SJCRH30 (cell line): ENCODE measurements at places on chromosomes 4 and X. TPM values are rescaled to one million over a fixed set of nuclear protein-coding genes. Genes with fewer than 3 reads are reported as not detected.

DNA sequence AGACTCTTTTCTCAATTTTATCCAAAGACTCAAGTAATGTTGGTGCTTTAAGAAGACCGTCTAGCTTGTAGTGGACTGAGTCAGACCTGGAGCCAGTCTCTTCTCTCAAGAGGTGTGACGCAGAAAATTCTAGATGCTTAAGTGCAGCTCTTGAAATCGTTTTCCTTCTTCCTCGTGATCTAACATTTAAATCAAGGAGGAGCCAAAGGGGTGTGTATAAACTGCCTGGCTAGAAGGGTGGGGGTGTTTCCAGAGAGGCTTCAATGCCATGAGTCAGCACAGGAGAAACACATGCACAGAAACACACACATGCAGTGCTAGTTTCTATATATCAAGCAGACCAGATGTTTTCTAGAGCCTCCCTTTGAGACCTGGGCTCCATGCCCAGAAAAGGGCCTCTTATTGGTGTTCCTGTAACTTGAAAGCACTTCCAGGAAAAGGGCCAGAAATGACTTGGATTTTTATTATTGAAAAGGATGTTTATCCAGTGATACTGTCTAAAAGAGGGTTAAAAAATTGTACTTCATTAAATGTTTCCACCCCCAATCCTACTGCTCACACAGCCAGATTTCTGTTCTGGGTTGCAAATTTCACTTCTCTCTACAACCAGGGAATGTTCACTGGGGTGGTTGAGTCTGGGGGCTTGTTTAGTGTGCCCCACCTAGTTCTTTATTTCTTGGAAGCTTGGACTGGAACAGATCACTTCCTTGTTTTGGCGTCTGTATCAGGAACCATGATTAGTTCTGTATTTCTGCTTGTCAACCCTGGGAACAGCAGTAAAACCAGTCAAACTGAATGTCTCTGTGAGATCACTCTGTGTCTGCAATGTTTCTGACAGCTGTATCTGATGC lies at the start of gene CLIC2:
CLIC2 (minus strand) TSS at position 129 of the 851 bp plus-strand sequence. CDS start 187 bp downstream, outside the sequence.
- DNase-seq, result peak; percentile 0
- H3K4me3 ChIP-seq, result no peak within 1 kb of the TSS
- H3K36me3 ChIP-seq, result no peaks in the 10 kb centered on the region
- H3K4me1 ChIP-seq, result no peaks in the 10 kb centered on the region

The RAP2C gene
- total RNA-seq, result 17.8 and 19.9 TPM in 2 replicates

DNA sequence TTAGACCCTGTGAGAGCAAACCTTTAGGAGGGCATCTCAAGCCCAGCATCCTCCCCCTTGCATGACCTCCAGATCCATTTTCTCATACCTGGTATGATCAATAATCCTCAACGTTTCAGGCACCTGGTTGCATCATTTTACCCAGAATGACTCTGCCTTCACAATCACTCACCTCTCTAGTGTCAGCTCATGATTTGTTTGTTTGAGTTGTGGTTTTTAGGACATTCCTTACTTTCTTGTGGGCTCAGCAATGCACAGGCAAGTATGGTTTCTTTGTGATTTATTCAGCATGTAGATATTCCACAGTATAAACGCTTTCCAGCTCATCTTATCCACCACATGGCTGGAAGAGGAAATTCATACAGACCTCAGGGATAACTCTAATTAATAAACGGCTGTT lies 93.6 kb upstream of the CPEB2 start:
- no peak for DNase-seq
- no peak overlapping the region for H3K4me3 ChIP-seq

The RBM47 gene
- total RNA-seq, result not detected in 2 replicates

DNA sequence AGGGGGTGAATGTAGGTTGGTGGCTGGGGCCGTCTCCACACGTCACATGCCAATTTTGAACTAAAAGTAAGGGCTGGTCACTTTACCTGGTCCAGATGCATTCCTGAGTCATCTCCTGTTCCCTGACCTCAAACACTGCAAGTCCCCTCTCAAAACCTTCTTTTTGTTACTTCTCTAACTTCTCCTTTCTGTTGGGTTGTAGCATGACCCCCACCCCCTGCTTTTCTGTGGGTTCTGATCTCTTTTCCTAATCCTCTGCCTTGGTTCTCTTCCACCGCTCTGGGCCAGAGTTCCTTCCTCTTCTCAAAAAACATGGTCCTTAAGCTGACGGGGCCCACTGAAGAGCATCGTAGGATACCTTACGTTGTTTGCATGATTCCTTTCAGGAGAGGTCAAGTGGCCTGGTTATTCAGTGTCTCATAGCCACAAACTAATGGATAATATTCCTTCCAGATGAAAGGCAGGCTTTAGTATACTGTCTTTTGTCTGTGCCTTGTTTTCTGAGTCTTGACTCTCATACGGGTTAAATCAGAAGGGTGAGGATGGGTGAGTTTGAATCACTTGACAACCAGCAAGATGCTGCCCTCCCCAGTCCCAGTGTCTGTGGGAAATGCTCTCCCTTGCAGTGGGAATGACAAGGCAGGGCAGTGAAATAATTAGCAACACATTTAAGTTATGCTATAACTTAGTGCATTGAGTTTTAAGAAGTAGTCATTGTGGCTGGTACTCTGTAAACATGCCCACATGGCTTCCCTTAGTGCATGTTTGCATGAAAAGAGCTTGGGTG lies 15.1 kb downstream of the SMS start:
- no peak overlapping the region for H3K27ac ChIP-seq
- H3K4me3 ChIP-seq, result no peak overlapping the region
- no peaks in the 10 kb centered on the region for H3K27me3 ChIP-seq
- DNase-seq, result no peak
- H3K4me1 ChIP-seq, result peaks cover 19% of the 10 kb centered on the region

- H3K36me3 ChIP-seq, result no peaks in the 10 kb centered on the region
- H3K27me3 ChIP-seq, result peaks cover 18% of the 10 kb centered on the region; the same call in 1 of the 2 replicates
- no peak overlapping the region for H3K27ac ChIP-seq
- peak; percentile 68 for DNase-seq
These were observed 154.5 kb upstream of the SLC4A4 start for GRCh38 chr4:71184195-71184781.

The AVPR2 gene
- total RNA-seq, result not detected in 2 replicates

GRCh38 chr4:162011089-162011488 lies 152.7 kb downstream of the FSTL5 start:
- H3K4me1 ChIP-seq, result no peaks in the 10 kb centered on the region
- no peak for DNase-seq
- H3K27ac ChIP-seq, result no peak overlapping the region
- H3K4me3 ChIP-seq, result no peak overlapping the region

GRCh38 chr4:2846172-2846571 lies 2.5 kb downstream of the ADD1 start:
- H3K4me1 ChIP-seq, result peaks cover 4% of the 10 kb centered on the region; the same call in 1 of the 2 replicates
- H3K36me3 ChIP-seq, result peaks cover 3% of the 10 kb centered on the region; the same call in 1 of the 2 replicates
- H3K4me3 ChIP-seq, result no peak overlapping the region
- DNase-seq, result no peak

The PDE5A gene
- total RNA-seq, result 2.9 and 4.3 TPM in 2 replicates

- no peak for DNase-seq
- H3K4me3 ChIP-seq, result no peak overlapping the region
- H3K27me3 ChIP-seq, result no peaks in the 10 kb centered on the region
- no peak overlapping the region for H3K27ac ChIP-seq
- no peaks in the 10 kb centered on the region; the same call in 1 of the 2 replicates for H3K4me1 ChIP-seq
- no peaks in the 10 kb centered on the region for H3K36me3 ChIP-seq
These were observed 164.2 kb upstream of the SPRY1 start for GRCh38 chr4:123232439-123232838.

GRCh38 chr4:68342134-68342533 lies 7.8 kb downstream of the YTHDC1 start:
- no peaks in the 10 kb centered on the region for H3K27me3 ChIP-seq
- no peak overlapping the region for H3K4me3 ChIP-seq
- H3K4me1 ChIP-seq, result 0 out of 2 replicates have a peak, but pooled peaks cover 3% of the 10 kb centered on the region

GRCh38 chrX:30781711-30782444 lies 107.2 kb downstream of the TAB3 start:
- no peaks in the 10 kb centered on the region for H3K36me3 ChIP-seq
- no peak overlapping the region for H3K27ac ChIP-seq
- H3K27me3 ChIP-seq, result no peaks in the 10 kb centered on the region

- no peaks in the 10 kb centered on the region for H3K36me3 ChIP-seq
- no peak for DNase-seq
- no peak overlapping the region for H3K27ac ChIP-seq
- peaks cover 6% of the 10 kb centered on the region; the same call in 1 of the 2 replicates for H3K4me1 ChIP-seq
- no peak overlapping the region for H3K4me3 ChIP-seq
- no peaks in the 10 kb centered on the region for H3K27me3 ChIP-seq
These were observed 15.3 kb downstream of the PDK3 start for GRCh38 chrX:24480400-24480865.

GRCh38 chr4:23966725-23967124 lies 76.9 kb upstream of the PPARGC1A start:
- H3K27me3 ChIP-seq, result no peaks in the 10 kb centered on the region
- H3K4me1 ChIP-seq, result no peaks in the 10 kb centered on the region
- H3K4me3 ChIP-seq, result no peak overlapping the region
- DNase-seq, result peak; percentile 18

- peaks cover 12% of the 10 kb centered on the region for H3K36me3 ChIP-seq
- no peaks in the 10 kb centered on the region for H3K27me3 ChIP-seq
- H3K4me1 ChIP-seq, result no peaks in the 10 kb centered on the region
- H3K27ac ChIP-seq, result no peak overlapping the region
- H3K4me3 ChIP-seq, result no peak overlapping the region
These were observed 30.1 kb upstream of the ANAPC4 start for GRCh38 chr4:25346913-25347312.

DNA sequence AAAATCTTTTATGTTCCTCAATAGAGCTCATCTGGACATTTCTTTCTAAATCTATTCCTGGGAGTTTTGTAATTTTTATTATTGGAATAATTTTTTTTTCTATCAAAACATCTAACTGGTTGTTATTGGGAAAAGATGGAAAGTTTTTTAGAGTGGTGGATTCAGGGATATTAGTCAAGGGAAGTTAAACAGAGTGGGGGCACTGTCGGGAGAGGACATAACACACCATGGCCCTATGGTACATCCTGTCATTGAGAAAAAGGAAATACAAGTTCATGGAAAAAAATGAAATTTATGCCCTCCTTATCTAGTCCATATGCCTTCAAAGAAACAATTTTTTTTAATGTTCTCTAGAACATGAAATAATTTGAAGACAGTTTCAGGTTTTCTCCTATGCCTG lies 96.3 kb upstream of the TSPAN5 start:
- no peak overlapping the region for H3K27ac ChIP-seq
- no peak overlapping the region for H3K4me3 ChIP-seq
- no peak for DNase-seq
- no peaks in the 10 kb centered on the region for H3K4me1 ChIP-seq
- H3K36me3 ChIP-seq, result no peaks in the 10 kb centered on the region
- no peaks in the 10 kb centered on the region for H3K27me3 ChIP-seq

- H3K27me3 ChIP-seq, result no peaks in the 10 kb centered on the region
- no peaks in the 10 kb centered on the region for H3K4me1 ChIP-seq
- no peak for DNase-seq
- H3K27ac ChIP-seq, result no peak overlapping the region
- H3K36me3 ChIP-seq, result no peaks in the 10 kb centered on the region
These were observed 876 bp downstream of the KLHL2 start for GRCh38 chr4:165208221-165208652.

The KIT gene
- 0.12 and 0.18 TPM in 2 replicates for total RNA-seq

- no peak overlapping the region for H3K27ac ChIP-seq
- H3K27me3 ChIP-seq, result no peaks in the 10 kb centered on the region
- no peak for DNase-seq
- H3K36me3 ChIP-seq, result no peaks in the 10 kb centered on the region
These were observed 65.5 kb upstream of the LAS1L start for GRCh38 chrX:65600106-65600505.

DNA sequence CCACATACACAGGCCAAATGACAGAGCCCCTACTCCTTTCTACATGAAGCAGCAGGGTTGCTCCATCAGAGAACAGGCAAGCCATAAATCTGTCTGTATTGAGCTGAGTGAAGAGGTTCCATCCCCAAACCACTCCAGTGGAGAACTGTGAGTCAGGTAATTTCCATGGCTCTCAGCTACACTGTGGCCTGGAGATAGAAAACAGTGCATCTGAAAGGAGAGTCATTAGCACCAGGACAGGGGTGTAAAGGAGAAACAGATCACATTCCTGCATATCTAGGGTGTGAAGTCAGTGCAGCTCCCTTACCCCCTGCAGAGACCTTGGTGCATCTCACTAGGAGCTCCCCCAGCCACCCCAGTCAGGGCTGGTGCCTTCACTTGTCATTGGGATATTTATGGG lies 314.7 kb downstream of the CHIC1 start:
- no peak overlapping the region for H3K27ac ChIP-seq
- H3K4me1 ChIP-seq, result no peaks in the 10 kb centered on the region
- H3K36me3 ChIP-seq, result no peaks in the 10 kb centered on the region
- no peaks in the 10 kb centered on the region for H3K27me3 ChIP-seq
- H3K4me3 ChIP-seq, result no peak overlapping the region

DNA sequence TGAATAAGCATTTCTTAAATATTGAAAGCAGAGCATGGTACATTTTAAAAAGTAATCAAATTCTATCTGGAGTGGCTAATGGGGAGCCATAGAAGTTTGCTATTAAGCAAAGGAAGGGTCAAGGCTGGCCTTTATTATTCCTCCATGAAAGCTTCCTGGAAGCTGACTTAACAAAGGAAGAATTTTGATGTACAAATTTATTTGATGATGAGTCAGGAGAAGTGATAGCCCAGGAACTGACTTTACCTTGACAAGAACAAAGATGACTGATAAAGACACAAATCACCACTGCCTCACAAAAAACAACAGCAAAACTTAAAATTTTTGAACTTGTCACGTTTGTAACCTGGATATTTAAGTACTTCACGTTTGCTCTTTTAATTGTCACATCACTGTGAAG lies 872.1 kb downstream of the PCDH7 start:
- H3K27ac ChIP-seq, result no peak overlapping the region
- H3K27me3 ChIP-seq, result no peaks in the 10 kb centered on the region
- DNase-seq, result no peak
- H3K4me1 ChIP-seq, result no peaks in the 10 kb centered on the region; the same call in 1 of the 2 replicates
- H3K4me3 ChIP-seq, result no peak overlapping the region

DNA sequence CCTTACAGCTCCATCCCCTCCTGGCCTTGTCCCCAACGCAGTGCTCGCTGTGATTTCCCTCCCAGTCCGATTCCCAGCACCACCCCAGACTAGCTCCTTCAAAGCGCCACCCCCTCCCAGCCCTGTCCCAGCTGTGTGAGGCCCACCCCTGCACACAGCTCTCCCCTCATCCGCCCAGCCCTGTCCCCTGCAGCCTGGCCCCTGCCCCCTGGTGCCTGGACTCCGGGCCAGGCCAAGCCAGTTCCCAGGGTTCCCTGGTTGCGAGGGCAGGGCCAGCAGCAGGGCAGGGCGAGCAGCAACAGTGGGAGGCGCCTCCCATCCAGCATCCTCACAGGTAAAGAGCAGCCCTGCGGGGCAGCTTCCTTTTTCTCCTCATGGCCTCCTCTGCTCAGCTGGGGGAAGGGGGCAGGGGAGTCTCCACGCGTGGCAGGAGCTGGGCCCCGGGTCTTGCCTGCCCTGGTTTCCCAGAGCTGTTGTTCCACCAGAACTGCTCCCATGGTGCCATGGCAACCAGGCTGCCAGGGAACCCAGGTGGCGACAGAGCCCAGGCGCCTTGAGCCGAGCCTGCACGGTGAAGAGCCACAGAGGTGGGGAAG lies 24.8 kb downstream of the IQSEC2 start:
- no peak overlapping the region for H3K4me3 ChIP-seq
- no peaks in the 10 kb centered on the region for H3K4me1 ChIP-seq
- DNase-seq, result no peak
- no peaks in the 10 kb centered on the region for H3K36me3 ChIP-seq
- no peaks in the 10 kb centered on the region for H3K27me3 ChIP-seq

The TLR3 gene
- total RNA-seq, result not detected in 2 replicates

The SNCA gene
- total RNA-seq, result 39.2 and 46.6 TPM in 2 replicates

The FGB gene
- total RNA-seq, result not detected in 2 replicates

- no peaks in the 10 kb centered on the region; the same call in 1 of the 2 replicates for H3K27me3 ChIP-seq
- peak overlapping the region; percentile 14 for H3K4me3 ChIP-seq
- DNase-seq, result no peak
- no peaks in the 10 kb centered on the region for H3K36me3 ChIP-seq
- no peak overlapping the region for H3K27ac ChIP-seq
- no peaks in the 10 kb centered on the region for H3K4me1 ChIP-seq
These were observed 1.2 kb downstream of the CD38 start for GRCh38 chr4:15779306-15779705.
